NAMALWA (cell line): ENCODE measurements at places on chromosomes 12 and 14.
A peak's percentile ranks its signal among the peaks of the same experiment; 100 is the strongest.

DNA sequence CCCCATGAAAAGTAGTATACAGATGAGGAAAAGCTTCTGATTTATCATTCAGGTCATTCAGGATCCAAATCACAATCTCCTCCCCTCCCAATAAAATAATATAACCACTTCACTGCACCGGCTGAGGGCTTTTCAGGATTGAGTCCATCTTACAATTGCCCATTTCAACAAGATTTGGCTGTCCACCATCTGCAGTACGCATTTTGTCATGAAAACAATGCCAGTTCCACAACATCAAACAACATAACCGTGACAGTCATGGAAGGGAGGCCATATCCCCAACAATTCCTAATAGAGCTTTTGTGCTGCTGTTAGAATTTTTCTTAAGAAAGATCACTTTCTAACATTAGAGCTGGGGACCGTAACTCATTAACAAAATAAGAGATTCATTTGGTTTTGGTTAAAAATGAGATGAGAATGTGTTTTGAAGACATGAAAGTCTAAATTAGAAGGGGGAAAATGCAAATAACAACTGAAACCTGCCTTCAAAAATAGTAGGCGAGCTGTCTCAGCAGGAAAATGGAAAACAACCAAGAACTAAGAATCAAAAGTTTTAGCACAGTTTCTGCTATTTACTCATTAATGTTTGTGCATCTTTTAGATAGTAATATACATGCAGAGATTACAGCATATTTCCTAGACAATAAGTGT lies 38.3 kb upstream of the TMTC2 start:
- no peak for DNase-seq

DNA sequence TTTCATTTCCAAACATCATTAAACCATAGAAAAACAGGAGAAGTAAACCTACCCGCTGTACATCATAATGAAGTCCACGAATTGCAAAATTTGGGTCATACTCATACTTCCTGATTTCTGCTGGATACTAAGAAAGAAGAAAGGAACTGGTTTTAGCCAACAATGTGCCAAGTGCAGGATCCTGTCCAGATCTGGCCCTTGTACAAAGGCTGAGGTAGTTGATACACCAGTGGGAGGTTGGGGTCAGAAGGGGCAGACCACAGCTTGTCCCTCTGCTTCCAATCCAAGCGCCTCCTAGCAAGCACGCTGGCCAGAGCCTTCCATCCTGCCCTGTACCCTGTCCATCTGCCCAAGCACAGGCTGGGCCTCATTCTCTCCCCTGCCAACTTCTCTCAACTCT lies 34.2 kb downstream of the NT5DC3 start:
- DNase-seq = no peak

GRCh38 chr14:71469643-71470335 lies 462.4 kb upstream of the RGS6 start:
- DNase-seq = no peak

- no peak for DNase-seq
These were observed 751.6 kb downstream of the NOVA1 start for GRCh38 chr14:25846246-25846645.

DNA sequence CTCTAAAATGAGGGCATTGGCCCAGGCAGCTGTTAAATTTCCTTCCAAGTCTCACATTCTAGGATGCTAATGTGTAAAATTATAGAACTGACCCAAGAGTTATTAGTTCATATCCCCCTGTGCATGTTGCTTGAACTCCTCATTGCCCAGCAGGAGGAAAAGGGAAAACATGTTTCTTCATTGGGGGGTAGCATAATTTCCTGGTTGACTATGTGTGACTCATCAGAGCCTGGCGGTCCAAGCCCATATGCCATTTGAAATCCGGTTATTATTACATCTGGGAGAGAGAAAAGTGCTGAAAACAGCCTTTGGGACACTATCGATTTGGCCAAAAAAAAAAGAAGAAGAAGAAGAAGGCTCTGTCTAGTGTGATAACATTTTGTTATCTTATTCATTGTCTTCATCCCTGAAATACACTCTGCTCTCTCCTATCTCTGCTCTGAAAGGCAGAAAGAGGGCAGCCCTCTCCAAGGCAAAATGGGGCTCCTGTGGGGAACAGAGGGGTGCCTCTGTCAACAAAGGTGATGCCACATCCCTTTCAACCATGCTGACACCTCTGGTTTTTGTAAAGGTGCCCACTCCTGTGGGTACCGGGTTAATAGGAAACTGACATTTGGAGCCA lies 114.2 kb downstream of the DAD1 start:
- DNase-seq = no peak

- no peak for DNase-seq
These were observed 21.8 kb upstream of the ATXN7L3B start for GRCh38 chr12:74515849-74516248.

DNA sequence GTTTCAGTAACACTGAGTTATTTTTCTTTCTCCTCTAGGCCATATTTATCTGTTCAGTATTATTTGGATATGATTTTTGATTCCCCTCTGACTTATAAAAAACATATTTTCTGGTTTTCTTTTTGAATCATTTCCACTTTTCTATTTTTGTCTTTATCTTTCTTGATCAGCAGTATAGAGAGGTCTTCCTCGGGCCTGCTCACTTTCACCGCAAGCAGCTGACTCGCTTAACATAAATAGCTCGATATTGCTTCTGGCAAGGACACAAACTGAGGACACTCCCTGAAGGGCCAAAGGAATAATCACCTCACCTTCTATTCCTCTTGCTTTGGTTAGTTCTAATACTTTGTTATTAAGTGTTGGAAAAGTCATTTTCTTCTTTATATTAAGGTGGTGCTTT lies 25.8 kb upstream of the TRHDE start:
- no peak for DNase-seq

DNA sequence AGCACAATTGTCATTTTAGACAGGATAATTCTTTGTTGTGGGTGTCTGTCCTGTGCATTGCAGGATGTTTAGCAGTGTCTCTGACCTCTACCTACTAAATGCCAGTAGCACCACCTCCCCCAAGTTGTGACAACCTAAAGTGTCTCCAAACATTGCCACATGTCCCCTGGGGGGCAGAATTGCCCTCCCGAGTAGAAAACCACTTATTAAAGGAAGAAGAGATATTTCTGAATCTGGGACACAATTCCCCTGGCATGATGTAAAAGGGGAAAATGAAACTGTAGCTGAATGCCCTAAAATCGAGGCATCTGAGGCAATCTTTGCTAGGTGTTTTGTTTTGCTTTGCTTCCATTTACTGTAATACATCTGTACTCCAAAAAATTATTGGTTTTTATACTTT lies 116.8 kb upstream of the NAP1L1 start:
- no peak for DNase-seq

DNA sequence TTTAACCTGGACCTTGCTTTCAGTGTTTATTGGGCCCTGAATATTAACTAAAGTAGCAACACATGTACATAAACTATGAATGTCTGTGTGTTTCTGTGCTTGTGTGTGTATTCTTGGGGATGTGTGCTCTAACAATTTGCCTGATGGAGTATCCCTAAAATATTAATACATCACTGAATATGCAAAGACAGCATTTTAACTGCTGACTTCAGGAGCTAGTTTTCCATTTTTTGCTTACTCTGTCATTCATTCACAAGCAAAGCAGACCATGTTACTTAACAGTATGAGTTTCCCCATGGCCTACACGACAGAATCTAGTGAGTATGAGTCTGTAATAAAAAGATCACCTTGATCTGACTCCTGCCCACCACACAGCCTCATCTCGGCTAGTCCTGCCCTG lies 402.8 kb downstream of the BCAT1 start:
- no peak for DNase-seq

GRCh38 chr12:2341051-2341751 lies 288.4 kb downstream of the CACNA1C start:
- DNase-seq = no peak

DNA sequence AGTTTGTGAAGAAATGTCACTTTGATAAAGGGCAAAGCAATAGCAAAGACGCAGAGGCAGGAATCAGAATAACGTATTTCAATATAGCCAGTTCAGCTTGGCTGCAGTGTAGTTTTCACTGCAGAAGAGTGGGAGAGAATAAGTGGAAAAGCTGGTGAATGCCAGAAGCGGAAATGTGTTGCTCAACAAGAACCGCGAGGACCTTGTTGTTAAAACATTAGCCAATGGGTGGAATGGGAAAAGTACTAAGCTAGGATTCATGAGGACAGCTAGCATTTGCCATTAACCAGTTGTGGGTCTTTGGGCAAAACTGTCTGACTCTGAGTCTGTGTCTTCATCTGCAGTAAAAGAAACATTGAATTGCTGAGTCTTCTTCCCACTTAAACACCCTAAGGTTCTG lies 292.9 kb upstream of the GRIP1 start:
- no peak for DNase-seq

GRCh38 chr12:100221523-100221922 lies 20.9 kb downstream of the ACTR6 start:
- DNase-seq = no peak

- DNase-seq = no peak
These were observed 161.8 kb downstream of the KIF26A start for GRCh38 chr14:104299993-104300761.

DNA sequence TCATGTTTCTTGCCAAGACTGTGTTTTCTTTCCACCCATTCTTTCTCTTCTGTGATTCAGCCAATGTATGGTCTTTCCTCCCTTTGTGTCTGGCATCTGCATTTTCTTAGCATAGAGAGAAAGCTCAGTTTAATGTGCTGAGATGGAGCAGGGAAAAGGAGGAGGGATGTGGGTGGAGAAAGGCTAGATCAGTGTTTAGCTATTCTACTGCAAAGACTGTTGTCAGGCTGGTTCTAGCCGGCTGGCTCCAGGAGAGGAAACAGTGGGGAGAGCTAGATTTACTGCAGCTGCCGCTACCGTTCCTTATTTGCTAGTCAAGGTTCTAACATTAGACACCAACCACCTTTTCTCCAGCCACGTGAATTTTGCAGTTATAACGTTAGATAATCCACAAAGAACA lies 5.2 kb upstream of the RIMKLB start:
- peak; percentile 91 for DNase-seq

GRCh38 chr14:49816844-49817243 lies 35.7 kb downstream of the NEMF start:
- DNase-seq = no peak

GRCh38 chr12:131011165-131012079 lies 57.7 kb downstream of the ADGRD1 start:
- DNase-seq = no peak

DNA sequence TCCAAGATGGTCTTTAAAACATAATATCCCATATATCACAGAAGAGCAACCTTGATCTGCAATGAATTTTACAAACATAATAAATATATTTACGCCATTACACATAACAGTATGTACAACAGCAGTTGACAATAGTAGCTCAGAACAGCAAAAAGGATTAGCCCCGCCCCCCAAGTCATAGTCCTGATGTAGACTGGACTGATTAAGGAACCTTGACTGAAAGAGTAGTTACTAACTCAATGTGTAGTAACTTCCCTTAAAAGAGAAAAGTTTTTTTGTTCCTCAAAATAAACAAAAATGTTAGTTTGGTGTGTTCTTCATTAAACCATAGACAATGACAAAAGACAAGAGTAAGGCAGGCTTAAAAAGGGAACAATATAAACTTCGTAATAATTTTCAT lies 44.5 kb downstream of the GTF2A1 start:
- DNase-seq = no peak

- DNase-seq = no peak
These were observed 229.4 kb upstream of the RGS6 start for GRCh38 chr14:71702786-71703185.

DNA sequence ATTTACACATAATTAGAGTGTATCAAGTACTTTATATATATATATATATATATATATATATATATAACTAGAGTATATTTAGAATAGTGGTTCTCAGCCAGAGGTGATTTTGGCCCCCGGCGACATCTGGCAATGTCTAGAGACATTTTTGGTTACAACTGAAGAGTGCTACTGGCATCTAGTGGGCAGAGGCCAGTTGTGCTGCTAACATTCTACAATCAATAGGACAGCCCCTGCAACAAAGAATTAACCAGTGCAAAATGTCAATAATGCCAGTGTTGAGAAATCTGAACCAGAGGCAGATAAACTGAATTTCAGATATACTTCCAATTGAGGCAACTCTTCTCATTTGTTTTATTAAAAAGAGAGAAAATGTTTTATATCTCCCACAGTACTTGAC lies 8.9 kb downstream of the GTF2A1 start:
- peak; percentile 71 for DNase-seq

GRCh38 chr12:38736821-38737220 lies 168.6 kb downstream of the CPNE8 start:
- no peak for DNase-seq

- DNase-seq = no peak
These were observed 72.1 kb downstream of the TMTC2 start for GRCh38 chr12:82758749-82759330.

- no peak for DNase-seq
These were observed 142.7 kb downstream of the KIF26A start for GRCh38 chr14:104280902-104281767.

- no peak for DNase-seq
These were observed 6.0 kb upstream of the SIX1 start for GRCh38 chr14:60655119-60655897.
